ENCODE measurements at places on chromosomes 2 and 18. TPM values are rescaled to one million over a fixed set of nuclear protein-coding genes. Genes with fewer than 3 reads are reported as not detected.
A peak's percentile ranks its signal among the peaks of the same experiment; 100 is the strongest.

The MDH1B gene
- total RNA-seq, result 2.4 TPM

The CNDP1 gene
- 4.0 TPM for total RNA-seq

The RAB31 gene
- total RNA-seq, result 30.3 TPM

The PID1 gene
- total RNA-seq, result 17.1 TPM

The DTYMK gene
- 26.2 TPM for total RNA-seq

The GKN1 gene
- not detected for total RNA-seq

The LHCGR gene
- 0.32 TPM for total RNA-seq

The HRH4 gene
- total RNA-seq, result not detected

The DPP10 gene
- total RNA-seq, result 6.6 TPM

The CRYBA2 gene
- not detected for total RNA-seq

The GKN2 gene
- not detected for total RNA-seq

The SRBD1 gene
- total RNA-seq, result 13.6 TPM

- DNase-seq, result no peak
These were observed 97.8 kb downstream of the MYT1L start for GRCh38 chr2:2233171-2233826.

DNA sequence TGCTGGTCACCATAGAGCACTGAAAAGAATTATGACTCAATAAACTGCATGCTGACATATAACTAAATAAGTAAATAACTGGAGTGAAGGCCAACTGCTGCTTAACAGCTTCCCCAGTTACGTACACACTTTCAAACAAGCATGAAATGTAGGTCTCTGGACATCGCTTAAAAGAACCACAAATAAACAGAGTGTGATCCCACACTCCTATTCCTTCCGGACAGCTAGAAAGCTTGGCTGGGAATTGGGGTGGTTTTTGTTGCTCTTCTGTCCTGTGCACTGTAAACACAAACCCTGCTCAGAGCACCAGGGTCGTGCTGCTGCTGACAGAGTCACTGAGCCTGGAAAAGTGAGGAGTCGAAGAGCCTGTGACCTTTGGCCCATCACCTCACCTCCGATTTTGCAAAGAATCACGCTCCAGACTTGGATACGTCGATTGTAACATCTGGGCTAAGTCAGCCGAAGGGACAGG, 162.7 kb upstream of the NT5C1B start:
- peak; percentile 26 for DNase-seq

DNA sequence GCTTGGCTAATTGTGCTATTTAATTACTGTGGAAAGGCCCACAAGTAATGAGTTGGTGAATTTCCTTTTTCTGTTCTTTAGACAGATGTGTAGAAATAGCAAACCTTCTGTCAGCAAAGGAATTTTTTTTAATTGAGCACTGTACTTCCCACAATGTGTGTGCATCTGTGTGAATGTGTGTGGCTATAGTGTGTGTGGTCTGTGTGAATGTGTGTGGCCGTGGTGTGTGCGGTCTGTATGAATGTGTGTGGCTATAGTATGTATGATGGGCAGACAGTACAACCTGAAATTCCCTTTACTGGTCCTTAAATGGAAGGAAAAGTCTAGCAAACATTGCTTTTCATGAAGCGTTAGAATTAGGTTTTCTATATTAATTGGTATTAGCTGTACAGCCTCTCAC, 203.5 kb upstream of the TPO start:
- no peak for DNase-seq

- no peak for DNase-seq
These were observed 88.6 kb downstream of the SLC5A7 start for GRCh38 chr2:108074946-108075345.

GRCh38 chr2:233081731-233082221, 21.6 kb downstream of the INPP5D start:
- DNase-seq, result no peak

DNA sequence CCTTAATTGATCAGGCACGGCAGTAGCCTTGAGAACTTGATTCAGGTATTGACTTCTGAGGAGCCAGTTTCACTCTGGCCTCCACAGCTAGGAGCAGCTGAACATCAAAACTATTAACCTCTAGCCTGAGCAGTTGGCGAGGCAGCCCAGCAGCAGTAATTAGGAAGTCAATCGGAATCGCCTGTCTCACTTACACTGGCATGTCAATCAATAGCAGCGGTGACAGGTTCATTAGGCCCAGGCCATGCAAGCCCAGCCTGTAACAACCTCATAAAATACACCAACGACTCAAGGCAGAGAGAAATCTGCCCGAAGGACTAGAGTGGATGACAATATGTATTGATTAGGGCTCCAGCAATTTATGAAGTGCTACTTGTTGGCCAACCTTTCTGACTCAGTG, 255.4 kb upstream of the SKOR2 start:
- no peak for DNase-seq

GRCh38 chr18:67143028-67143427, 373.5 kb downstream of the DSEL start:
- DNase-seq, result no peak

DNA sequence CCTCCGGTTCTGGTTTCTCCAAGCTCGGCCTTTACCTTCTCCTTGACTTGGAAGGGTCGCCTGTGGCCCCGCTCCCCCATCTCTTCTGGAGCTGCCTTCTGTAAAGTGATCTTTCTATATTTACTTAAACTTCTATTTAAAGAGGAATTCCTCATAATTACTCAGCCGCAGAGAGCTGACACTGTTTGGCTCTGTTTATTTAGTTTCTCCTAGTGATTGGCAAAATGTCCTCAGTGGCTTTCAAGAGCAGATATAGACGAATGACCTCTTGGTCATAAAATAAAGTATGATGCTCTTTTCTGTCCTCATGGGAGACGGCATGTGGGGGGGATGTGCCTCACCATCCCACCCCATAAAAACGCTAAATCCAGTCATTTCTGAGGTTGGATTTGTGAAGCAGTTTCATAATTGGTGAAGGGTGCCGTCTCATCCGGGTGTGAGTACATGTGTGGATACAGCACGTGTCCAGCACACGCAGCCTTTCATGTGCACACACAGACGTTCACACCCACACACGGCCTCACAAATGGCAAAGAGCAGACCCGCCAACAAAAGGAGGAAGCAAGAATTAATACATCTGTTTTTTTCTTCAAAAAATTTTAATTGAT, 43.4 kb upstream of the SMAD7 start:
- DNase-seq, result no peak

DNA sequence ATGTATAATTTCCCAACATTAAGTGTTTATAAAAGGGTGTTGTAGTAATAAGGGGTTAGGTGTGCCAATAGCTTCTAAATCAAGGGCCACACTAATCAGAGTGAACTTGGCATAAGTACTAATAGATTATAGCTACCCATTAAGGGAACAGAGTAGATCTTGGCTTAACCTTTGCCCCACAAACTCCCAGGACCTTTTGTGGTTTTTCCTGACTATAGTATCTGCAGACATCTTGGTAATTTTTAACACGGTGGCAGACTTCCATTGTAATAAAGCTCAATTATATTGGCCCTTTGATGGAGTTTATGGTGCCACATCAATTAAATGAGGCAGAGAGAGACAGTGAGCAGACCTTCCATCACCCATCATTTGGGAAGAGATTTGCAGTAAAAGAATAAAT, 358.5 kb upstream of the HNRNPA3 start:
- no peak for DNase-seq

DNA sequence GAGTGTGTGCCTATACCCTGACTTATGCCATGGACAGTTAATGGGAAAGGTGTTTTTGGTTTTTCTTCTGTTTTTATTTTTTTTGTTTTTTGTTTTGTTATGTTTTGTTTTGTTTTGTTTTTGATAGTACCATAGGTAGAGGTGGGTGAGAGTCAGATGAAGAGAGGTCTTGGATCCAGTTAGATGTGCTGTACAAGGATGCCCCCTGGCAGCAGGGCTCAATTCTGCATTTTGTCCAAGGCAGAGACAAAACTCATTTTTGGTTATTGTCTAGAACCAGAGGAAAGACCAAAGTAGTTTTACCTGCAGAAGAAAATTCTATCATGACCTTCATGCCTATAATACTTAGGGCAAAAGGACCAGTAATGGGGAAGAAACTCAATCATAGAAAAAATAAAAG, 48.5 kb downstream of the SLC5A7 start:
- no peak for DNase-seq

GRCh38 chr2:197293252-197294007, 17.1 kb downstream of the ANKRD44 start:
- DNase-seq, result no peak

DNA sequence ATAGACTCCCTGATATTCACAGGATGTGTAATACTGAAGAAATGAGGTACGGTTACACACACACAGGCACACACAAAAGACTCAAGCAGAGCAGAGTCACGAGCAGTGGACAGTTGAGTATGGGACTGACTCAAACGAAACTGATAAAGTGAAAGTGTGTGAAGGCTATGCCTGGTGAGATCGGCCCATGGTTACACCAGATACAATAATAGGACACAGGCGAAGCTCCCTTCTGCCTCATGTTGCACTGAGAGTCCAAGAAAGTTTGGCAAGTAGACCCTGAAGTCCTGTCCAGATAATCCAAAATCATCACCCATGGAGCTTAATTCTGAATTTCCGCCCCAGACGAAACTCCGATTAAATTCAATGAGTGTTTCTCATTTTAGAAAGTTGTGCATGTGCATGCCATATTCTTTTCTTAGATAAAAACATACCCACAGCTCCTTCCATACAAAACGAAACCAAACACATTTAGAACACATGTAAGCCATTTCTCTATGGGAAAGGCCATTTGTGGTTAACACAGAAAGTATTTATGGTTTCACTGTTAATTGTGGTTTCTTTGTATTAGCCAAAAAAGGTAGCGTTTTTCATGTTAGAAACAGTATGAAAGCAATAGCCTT, 567.6 kb downstream of the PLCL1 start:
- DNase-seq, result no peak

DNA sequence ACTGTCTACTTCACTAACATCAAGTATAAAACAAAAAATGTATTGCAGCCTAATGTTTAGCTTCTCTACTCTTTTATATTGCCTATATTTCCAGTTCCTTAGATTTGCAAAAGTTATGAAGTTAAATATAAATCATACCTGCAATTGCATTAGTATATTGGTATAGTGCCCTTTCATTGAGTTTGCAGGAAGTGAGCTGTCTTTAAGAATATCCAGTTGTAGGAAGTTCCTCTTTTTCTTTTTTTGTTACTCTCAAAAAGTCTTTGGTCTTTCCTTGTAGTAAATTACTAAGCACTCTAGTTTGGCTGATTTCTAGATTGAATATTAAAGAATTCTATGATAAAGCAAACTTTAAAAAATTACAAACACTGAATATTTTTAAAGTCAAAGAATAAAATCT, 71.3 kb upstream of the FN1 start:
- DNase-seq, result no peak

GRCh38 chr2:6820903-6821584, 44.7 kb downstream of the CMPK2 start:
- no peak for DNase-seq

GRCh38 chr2:129459200-129459876, 520.1 kb upstream of the RAB6C start:
- no peak for DNase-seq

- DNase-seq, result no peak
These were observed 214.5 kb downstream of the MCFD2 start for GRCh38 chr2:46701152-46701551.

- no peak for DNase-seq
These were observed 117.0 kb downstream of the ZNF385B start for GRCh38 chr2:179744401-179744800.

- DNase-seq, result no peak
These were observed 121.2 kb downstream of the NR4A2 start for GRCh38 chr2:156211318-156211717.

DNA sequence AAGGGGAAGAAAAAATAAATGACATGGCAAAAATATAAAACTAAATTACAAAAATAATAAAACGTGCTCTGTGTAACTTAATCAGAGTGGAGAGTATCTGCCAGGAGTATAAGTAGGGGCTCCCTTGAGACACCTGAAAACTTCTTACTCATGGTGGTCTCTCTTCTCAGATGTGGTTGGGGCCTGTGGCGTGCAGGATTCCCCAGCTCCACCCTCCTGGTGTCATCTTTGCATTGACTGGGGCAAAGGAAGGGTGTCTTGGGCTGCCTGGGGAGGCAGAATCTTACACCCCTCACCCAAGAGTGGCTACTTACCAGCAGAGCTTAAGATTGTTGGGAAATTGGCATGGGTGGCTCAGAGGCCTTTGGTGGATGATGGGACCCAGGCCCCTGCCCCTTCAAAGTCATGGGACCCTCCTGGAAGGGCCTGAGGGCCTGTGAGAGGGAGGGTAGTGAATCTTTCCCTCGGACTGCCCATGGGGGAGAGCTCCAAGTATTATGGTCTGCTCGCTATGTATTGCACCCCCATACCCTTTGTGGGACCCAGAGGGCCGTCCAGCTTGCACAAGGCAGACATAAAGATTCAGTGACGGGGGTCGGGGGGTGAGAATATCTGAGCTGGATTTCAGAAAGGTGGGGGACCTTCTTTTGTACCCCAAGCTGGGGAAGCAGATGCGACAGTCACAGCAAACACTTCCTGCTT, 6.9 kb upstream of the TRAF3IP1 start:
- no peak for DNase-seq

- no peak for DNase-seq
These were observed 23.3 kb downstream of the LDLRAD4 start for GRCh38 chr18:13241893-13242175.

GRCh38 chr2:43041661-43042360, 184.6 kb downstream of the ZFP36L2 start:
- DNase-seq, result no peak

DNA sequence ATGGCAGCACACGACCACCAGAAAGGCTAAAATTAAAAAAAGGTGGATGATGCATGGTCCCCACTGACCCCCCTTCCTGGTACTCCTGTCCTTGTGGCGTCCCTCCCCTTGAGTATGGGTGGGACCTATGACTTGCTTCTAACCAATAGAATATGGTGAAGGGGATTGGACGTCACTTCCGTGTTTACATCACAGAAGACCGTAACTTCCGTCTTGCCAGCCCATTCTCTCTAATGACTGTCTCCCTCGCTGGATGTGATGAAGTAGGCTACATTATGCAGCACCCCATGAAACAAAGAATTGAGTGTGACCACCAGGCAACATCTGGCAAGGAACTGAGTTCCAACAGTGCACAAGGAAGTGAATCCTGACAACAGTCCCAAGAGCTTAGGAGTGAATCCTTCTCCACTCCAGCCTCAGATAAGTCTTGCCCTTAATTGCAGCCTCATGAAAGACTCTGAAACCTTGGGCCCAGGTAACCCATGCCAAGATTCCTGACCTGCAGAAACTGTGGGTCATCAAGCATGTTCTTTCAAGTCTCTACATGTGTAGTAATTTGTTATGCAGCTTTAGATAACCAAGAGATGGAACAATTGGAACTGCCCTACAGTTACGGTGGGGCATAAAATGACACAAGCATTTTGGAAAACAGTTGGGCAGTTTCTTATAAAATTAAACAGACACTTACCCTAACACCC, 80.1 kb upstream of the NPAS2 start:
- no peak for DNase-seq

GRCh38 chr2:38658613-38659012, 7.3 kb upstream of the GALM start:
- DNase-seq, result no peak

GRCh38 chr2:28378679-28379584, 13.7 kb upstream of the FOSL2 start:
- no peak for DNase-seq

All from mucosa of gallbladder (tissue), 1 donor.